ENCODE measurements at places on chromosomes 7 and 10.

- DNase-seq = no peak
Observed at GRCh38 chr10:70809726-70810125, 6.0 kb upstream of the SGPL1 start.

- DNase-seq = no peak
Observed at GRCh38 chr7:70406950-70407209, 725.1 kb upstream of the GALNT17 start.

GRCh38 chr7:92910976-92911375, 74.6 kb upstream of the CDK6 start:
- DNase-seq = no peak

- DNase-seq = no peak
Observed at GRCh38 chr10:114431414-114432135, 27.3 kb upstream of the AFAP1L2 start.

- DNase-seq = no peak
Observed at GRCh38 chr7:150307904-150308303, 15.3 kb upstream of the LRRC61 start.

DNA sequence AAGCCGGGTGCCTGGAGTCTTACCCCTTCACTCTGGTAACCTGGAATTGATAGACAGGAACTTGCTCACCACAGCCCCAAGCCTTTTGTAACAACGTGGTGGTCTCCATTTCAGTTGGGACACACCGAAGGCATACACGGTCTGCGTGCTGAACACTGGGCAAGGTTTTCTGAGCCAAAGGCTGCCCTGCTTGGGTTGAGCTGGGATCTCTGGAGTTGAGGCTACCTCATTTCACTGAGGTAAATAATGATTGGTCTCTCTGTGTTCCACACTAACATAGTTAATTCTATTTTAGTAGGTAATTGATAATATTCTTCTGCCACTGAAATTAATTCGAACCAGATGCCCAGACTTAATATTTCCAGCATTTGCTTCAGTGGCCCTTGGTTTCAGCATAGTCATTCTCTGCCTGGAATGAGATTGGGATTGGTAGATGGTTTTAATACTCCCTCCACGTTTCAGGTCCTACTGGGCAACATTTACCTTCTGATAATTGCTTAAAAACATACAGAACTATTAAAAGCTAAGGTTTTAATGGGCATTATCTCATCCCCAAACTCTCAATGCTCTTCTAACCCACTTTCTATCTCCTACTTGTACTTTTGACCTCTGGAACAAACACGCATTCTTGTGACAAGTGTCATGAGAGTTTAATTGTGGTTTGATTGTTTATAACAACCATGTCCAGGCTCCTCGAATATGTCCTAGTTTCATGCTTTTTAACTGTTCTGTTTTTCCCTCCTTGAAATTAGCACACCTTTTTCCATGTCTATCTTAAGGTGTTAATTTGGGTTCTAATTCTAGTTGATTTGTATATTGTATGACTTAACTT, 202.3 kb upstream of the KLF6 start:
- no peak for DNase-seq

DNA sequence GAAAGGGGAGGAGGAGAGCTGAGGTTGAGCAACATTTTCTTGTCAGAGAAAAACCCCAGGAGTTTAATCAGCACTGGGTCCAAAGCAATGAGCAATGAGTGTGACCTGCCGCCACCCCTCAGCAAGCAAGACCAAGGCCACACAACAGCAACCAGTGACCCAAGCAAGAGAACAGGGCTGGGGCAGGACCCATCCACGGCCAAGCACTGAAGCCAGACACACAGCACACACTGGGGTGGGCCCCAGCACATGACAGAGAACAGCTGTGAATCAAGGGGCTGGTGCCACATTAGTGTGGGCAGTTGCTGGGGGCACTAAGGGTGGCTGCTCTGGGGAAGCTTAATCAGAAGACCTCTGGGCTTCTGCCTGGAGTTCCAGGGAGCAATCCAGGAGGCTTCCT, 16.2 kb downstream of the TMEM72 start:
- no peak for DNase-seq

DNA sequence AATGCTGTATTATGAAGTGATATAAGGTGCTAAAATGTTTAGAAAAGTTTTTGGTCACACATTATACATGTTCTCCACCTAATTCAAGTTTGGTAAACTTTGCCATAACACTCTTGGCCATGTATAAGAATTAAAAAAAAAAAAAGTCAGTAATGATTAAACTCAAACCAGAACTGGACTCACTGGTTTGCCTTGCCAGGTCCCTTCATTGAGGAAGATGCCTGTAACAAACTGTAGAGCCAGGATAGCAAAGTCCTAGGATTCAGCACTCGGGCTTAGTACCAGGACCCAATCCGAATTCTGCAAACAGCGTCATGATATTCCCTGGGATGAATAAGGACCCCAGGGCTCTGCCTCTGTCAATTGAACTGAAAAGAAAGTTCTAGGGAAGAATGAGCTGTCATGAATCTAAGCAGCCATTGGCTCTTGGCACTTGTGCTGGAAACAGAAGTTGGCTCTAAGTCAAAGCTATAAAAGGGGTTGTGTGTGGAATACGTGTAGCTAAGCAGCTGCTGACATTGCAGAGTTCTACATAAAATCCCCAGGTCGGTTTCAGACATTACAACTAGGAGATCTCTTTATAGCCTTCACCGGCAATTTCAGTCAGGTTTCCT, 216.9 kb downstream of the C7orf25 start:
- no peak for DNase-seq

DNA sequence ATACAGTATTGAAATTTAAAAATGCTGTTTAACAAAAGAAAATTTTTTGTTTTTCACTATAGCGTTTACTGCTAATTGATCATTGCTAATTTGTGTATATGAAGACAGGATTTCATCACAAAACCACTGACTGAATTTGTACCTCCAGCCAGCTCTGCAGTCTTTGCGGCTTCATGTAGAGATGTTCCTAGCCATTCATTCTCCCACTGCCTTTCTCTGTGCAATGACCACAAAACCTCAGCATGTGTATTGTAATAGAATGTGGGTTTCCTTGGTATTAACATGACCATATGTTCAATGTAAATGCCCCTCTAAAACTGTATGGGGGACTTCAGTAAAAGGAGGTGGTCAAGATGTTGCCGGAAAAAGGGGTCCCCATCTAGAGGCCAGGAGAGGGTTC, 81.1 kb upstream of the STEAP1B start:
- DNase-seq = no peak

DNA sequence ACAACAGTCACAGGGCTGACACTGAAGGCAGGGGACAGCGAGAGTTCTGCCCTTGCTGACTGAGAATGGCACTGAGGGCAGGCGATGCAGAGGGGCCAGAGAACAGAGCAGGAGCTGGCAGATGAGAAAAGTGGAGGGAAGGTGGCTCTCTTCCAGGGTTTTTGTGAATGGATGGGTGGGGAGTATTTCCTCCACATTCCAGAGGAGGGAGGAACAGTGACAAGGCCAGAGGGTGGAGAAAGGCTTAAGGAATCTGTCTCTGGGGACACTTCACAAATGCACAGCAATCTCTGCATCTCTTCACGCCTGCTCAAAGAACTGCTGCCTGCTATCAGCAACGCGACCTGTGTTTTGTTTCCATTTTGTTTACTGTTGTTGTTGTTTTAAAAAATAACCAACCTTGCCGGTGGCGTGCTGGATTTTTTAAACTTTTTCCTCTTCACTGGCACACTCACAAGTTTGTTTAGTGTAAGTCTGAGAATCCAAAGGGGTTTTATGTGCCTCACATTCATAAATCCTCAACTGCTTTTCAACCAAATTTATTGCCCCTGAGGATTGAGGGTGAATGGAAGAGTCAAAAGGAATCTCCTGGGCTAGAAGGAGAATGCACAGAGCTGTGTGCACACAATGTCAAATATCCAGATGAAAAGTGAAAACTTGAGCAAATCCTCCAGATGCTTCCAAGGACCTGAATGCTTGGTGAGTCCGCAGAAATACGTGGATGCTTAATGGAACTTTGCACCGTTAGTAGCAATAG, 129.3 kb downstream of the GLI3 start:
- DNase-seq = no peak

DNA sequence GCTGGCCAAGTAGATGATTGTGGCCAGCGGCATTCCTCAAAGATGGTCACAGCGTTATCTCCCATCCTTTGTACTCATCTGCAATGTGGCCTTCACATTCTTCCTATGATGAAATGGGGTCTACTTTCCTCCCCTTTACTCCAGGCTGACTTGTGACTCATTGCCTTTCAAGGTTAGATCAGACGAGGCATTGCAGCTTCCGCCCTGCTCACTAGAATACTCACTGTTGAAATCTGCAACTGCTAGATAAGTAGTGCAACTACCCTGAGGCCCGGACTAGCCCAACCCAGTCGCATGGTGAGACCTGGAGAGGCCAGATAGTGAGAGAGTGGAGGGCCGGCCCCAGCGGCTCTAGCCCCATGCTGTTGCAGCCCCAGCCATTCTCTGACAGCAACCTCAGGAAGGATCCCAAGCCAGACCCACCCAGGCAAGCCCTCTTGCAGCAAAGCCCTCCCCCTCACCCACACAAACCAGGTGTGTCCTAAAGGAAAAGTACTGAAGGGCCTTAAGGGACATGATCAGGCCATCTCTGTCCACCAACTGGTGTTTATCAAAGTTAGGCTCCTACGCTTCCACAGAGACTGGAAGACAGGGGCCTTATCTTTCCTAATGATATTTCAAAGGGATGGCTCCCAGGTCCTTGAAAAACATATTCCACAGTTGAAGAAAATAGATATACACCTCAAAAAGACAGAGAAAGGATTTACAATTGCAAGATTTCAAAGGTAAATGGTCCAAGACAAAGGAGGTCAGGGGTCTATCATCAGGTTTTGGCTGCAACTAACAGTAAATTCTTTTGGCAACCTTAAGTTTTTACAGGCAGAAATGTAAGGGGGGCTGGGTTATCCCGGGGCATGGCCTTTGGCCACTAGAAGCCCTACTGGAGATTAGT, 107.2 kb upstream of the TRIM24 start:
- no peak for DNase-seq

DNA sequence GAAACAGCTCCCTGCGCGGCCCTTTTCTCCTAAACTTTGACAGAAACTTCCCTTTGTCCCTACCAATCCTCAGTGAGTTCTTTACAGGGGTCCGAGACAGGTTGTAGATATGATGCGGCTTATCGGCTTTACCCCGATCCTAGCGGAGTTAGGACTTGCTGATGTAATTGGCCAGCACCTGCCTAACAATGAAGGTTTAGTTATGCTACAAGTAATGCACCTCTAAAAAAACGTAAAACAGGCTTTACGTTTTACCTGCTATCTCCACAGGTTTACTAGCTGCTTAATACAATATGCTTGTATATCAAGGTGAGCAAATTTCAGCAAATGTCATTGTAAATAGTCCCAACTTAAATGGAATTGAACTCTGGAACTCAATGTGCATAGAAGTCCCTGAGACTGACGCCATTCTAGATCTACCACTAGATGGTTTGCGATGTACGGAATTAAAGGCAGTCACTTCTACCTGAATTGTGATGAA, 697 bp upstream of the SNX13 start:
- DNase-seq = no peak

- DNase-seq = no peak
Observed at GRCh38 chr7:68200051-68200670, 1203.5 kb downstream of the TYW1 start.

DNA sequence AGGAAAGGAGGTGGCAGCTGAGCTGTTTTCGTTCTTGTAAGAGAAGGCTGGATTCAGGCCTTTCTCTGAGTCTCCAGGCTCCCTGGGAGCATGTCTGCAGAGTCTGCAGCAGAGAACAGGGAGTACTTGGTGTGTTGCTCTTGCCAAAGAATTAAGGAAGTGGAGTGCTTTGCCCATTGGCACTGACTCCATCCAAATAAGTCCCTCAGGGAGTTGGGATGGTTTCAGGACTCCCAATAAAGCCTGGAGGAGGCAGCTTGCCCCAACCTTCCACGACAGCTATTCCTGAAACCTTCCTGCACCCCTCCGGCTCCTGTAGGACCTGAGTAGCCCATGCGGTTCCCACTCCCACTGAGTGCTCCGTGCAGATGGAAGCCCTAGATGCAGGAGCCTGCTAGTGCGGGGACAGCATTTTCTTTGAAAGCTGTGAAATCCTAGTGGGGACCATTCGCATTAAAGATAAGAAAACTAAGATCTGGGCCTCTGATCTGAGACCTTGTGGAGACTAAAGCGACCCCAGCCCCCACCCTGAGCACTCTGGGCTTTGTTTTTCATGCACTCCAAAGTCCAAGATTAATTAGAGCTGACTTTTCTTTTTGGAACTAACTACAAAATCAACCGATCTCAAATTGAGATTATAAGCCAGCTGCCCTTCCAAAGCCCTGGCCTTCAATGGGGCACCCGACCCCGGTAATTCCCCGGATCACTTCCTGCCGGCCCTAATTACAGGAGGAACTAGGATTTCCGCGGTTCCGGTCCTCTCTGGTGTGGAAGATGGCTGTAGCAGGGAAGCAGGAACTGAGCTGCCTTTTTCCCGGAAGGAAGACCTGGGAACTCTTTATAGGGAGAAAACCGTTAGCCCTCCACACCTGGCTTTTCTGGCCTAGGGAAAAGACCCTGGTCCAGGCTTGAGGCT, 110.2 kb downstream of the COL13A1 start:
- no peak for DNase-seq

- DNase-seq = no peak
Observed at GRCh38 chr10:9853405-9854355, 1164.0 kb upstream of the CELF2 start.

GRCh38 chr10:94281654-94282053, 81.1 kb downstream of the NOC3L start:
- DNase-seq = no peak

GRCh38 chr10:70445718-70446657, 4.5 kb upstream of the NODAL start:
- DNase-seq = no peak

DNA sequence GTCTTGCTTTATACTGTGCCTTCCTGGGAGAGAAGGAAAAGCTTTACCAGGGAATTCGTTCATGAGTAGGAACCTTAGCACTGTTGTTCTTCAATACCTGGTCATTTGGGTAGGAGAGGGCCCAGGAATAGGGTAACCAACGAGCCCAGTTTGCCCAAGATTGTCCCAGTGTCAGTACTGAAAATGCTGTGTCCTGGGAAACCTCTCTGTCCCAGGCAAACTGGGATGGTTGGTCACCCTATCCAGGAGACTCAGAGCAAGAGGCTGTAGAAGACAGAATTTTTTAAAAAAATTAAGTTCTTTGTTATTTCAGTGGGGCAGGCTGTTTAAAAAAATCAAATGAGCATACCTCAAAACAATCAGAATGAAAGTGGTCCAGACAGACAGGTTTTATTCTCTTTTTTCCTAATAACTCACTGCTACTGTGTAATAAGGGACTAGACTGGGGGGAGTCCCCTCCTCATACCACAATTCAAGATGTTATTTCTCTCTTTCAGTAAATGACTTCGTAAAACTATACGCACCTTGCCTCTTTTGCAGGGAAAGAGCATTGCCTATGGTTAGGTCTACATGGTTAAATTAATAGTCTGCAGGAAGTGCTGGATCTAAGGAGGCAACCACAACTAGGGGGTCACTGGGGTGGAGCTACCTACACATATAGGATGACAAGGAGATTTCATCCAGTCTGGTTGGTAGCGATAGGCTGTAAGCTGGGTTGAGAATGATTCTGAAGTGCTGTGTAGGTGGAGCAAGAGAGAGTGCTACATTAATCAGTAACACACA, 41.1 kb upstream of the FAM133B start:
- peak; percentile 32 for DNase-seq

Data from stimulated activated CD4-positive, alpha-beta T cell treated with anti-CD3 and anti-CD28 coated beads, Interleukin-12 subunit alpha, Interleukin-12 subunit beta, amount 100 ng/mL, for 4 hours (primary cell).